Aorta (tissue), 5 donors: ENCODE measurements at places on chromosomes 5 and 9. TPM values are rescaled to one million over a fixed set of nuclear protein-coding genes. Genes with fewer than 3 reads are reported as not detected.

- no peaks in the 10 kb centered on the region for H3K4me1 ChIP-seq
- DNase-seq: no peak
- H3K27me3 ChIP-seq: no peaks in the 10 kb centered on the region
Measured at GRCh38 chr9:137404961-137405567, 17.9 kb downstream of the EXD3 start.

- H3K4me3 ChIP-seq: no peak overlapping the region
- DNase-seq: no peak
- H3K4me1 ChIP-seq: no peaks in the 10 kb centered on the region
- no peaks in the 10 kb centered on the region for H3K27me3 ChIP-seq
Measured at GRCh38 chr9:74304598-74304997, 192.5 kb upstream of the RORB start.

GRCh38 chr5:167790462-167791260, 500.8 kb upstream of the WWC1 start:
- H3K27me3 ChIP-seq: no peaks in the 10 kb centered on the region
- no peak for DNase-seq
- H3K4me1 ChIP-seq: no peaks in the 10 kb centered on the region

DNA sequence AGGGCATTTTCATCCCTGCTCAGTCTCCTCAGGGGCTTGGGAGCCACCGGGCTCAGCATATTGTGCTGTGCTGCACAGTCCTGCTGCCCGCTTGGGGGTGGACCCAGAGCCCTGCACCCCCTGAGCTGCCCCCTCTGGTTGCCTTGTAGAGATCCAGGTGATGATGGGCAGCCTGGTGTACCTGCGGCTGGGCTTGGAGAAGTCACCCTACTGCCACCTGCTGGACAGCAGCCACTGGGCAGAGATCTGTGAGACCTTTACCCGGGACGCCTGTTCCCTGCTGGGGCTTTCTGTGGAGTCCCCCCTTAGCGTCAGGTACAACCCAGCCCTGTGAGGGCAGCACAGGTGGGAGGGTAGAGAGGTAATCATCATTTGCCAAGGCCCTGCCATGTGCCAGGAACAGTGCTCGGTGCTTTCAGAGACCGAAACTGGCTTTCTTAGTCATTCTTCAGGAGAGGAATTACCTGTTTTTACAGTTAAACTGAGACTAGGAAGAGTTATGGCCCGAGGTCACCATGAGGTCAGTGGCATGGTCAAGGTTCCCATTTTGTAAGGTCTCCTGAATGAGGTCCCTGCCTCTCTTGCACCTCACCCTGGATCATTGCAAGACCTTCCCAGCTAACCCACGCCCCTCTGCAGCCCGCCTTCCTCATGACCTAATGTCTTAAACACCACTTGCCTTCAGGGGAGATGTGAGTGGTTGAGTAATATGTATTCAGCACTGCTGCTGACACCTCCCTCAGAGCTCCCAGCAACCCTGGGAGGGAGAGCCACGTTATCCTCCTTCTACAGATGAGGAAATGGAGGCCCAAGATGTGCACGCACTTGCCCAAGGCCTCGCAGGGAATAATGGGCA, 7.5 kb downstream of the NHP2 start:
- no peaks in the 10 kb centered on the region for H3K27me3 ChIP-seq
- H3K27ac ChIP-seq: no peak overlapping the region
- H3K36me3 ChIP-seq: peaks cover 8% of the 10 kb centered on the region
- peak; percentile 82 for DNase-seq
- no peaks in the 10 kb centered on the region for H3K4me1 ChIP-seq

GRCh38 chr5:151078490-151079262, 2.2 kb downstream of the TNIP1 start:
- H3K4me3 ChIP-seq: no peak overlapping the region
- DNase-seq: no peak

GRCh38 chr5:154368041-154368800, 77.6 kb upstream of the SAP30L start:
- peaks cover 6% of the 10 kb centered on the region for H3K4me1 ChIP-seq
- H3K27me3 ChIP-seq: no peaks in the 10 kb centered on the region
- H3K4me3 ChIP-seq: no peak overlapping the region
- DNase-seq: no peak
- H3K36me3 ChIP-seq: no peaks in the 10 kb centered on the region

- H3K4me3 ChIP-seq: no peak overlapping the region
- H3K4me1 ChIP-seq: no peaks in the 10 kb centered on the region
- H3K27ac ChIP-seq: no peak overlapping the region
- H3K36me3 ChIP-seq: no peaks in the 10 kb centered on the region
- no peaks in the 10 kb centered on the region for H3K27me3 ChIP-seq
- DNase-seq: no peak
Measured at GRCh38 chr5:145473042-145473642, 362.0 kb downstream of the PRELID2 start.

DNA sequence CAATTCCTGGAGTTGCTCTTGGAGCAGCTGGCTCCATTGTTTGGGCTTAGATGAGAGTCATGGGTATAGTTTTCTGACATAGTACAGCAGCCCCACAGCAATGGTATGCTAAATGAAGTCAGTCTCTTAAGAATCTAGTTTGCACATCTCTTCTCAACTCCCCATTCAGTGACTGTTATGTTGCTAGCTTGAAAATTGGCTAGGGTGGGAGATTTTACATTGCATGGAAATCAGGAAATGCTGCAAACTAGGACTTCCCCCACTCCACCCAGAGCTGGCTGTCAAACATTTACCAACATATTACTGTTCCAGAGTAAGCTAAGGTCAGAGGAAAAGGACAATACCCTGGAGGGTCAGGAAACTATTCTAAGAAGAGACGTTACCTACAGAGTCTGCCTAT, 17.6 kb upstream of the FCHO2 start:
- H3K27me3 ChIP-seq: no peaks in the 10 kb centered on the region
- DNase-seq: no peak
- H3K4me3 ChIP-seq: no peak overlapping the region
- no peaks in the 10 kb centered on the region for H3K4me1 ChIP-seq

- no peak overlapping the region for H3K4me3 ChIP-seq
- no peaks in the 10 kb centered on the region for H3K4me1 ChIP-seq
- H3K27me3 ChIP-seq: no peaks in the 10 kb centered on the region
- H3K27ac ChIP-seq: no peak overlapping the region
- DNase-seq: no peak
Measured at GRCh38 chr5:37490931-37491330, 111.8 kb downstream of the WDR70 start.

OR1J2 gene
- total RNA-seq: not detected

DNA sequence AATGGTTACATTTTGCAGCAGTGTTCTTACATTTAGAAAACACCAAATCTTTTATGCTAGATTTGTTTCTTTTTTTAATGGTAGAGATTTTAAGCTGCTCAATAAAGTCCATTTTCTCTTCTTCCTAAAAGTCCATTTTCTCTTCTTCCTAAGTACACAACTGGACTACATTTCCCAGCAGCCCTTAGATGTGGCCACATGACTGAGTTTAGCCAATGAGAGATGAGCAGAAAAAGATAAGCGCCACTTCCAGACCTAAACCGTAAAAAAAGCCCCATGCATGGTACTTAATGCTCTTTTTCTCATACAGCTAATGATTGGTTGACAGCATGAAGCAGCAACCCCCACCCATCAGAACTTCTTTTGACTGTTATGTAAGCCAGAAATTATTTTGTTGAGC, 206.7 kb downstream of the FAM114A2 start:
- no peak for DNase-seq
- H3K27ac ChIP-seq: no peak overlapping the region
- H3K4me3 ChIP-seq: no peak overlapping the region
- H3K4me1 ChIP-seq: no peaks in the 10 kb centered on the region
- no peaks in the 10 kb centered on the region for H3K36me3 ChIP-seq
- peaks cover 2% of the 10 kb centered on the region for H3K27me3 ChIP-seq

- no peak for DNase-seq
- H3K36me3 ChIP-seq: no peaks in the 10 kb centered on the region
- no peaks in the 10 kb centered on the region for H3K27me3 ChIP-seq
- no peak overlapping the region for H3K4me3 ChIP-seq
- H3K27ac ChIP-seq: no peak overlapping the region
Measured at GRCh38 chr5:175347027-175347426, 97.0 kb downstream of the DRD1 start.

- no peak overlapping the region for H3K4me3 ChIP-seq
- no peaks in the 10 kb centered on the region for H3K36me3 ChIP-seq
- H3K27ac ChIP-seq: no peak overlapping the region
- H3K27me3 ChIP-seq: no peaks in the 10 kb centered on the region
Measured at GRCh38 chr5:58266402-58266801, 193.5 kb downstream of the PLK2 start.

DNAI1 gene
- total RNA-seq: not detected

PHYKPL gene
- 164 TPM for total RNA-seq

DNA sequence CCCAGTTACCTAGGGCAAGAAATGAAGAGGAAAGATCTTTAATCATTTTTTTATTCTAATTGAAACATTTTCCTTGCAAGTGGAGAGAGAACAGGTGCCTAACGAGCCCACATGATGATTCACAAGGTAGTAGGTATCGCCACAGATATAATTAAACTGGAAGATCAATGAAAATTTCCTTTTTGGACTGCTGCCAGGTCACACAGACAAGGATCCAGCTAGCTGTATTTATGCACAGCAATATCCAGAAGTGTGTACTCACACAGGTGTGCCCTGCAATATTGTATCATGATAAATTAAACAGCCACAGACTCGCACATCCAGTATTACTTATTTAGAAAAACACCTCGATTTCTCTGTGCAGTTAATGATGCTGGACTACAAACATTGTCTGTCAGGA, 294.0 kb upstream of the SMARCA2 start:
- no peak for DNase-seq
- H3K4me1 ChIP-seq: no peaks in the 10 kb centered on the region
- H3K4me3 ChIP-seq: no peak overlapping the region
- no peaks in the 10 kb centered on the region for H3K27me3 ChIP-seq

PCDHGC3 gene
- total RNA-seq: 67.3 TPM

DNA sequence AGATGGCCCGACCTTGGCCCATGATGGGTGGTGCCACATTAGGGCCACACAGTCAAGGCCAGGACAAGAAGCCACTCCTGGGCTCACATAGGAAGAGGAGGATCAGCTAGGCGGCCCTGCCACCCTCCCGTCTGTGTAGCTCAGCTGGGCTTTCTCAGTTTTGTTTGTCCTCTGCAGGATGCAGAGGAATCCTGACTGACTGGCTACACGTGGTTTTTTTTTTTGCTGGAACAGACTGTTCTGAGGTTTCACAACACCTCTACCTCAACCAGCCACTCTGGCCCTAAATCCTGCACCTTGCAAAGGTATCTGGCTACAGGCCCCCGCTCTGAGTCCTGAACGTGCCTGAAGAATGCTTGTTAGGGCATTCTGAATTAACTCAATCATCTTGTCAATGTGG, 88.3 kb upstream of the MSX2 start:
- no peak overlapping the region for H3K27ac ChIP-seq
- no peaks in the 10 kb centered on the region for H3K27me3 ChIP-seq
- no peaks in the 10 kb centered on the region for H3K4me1 ChIP-seq
- no peak overlapping the region for H3K4me3 ChIP-seq

IL31RA gene
- 3.7 TPM for total RNA-seq

GRCh38 chr5:69449511-69449910, 34.6 kb downstream of the MARVELD2 start:
- no peak overlapping the region for H3K4me3 ChIP-seq
- H3K27me3 ChIP-seq: no peaks in the 10 kb centered on the region
- H3K36me3 ChIP-seq: no peaks in the 10 kb centered on the region
- H3K27ac ChIP-seq: no peak overlapping the region
- H3K4me1 ChIP-seq: no peaks in the 10 kb centered on the region
- DNase-seq: no peak

- no peak for DNase-seq
- no peaks in the 10 kb centered on the region for H3K27me3 ChIP-seq
- no peak overlapping the region for H3K27ac ChIP-seq
- no peaks in the 10 kb centered on the region for H3K36me3 ChIP-seq
- no peak overlapping the region for H3K4me3 ChIP-seq
- H3K4me1 ChIP-seq: no peaks in the 10 kb centered on the region
Measured at GRCh38 chr5:111408817-111409216, 103.5 kb downstream of the STARD4 start.

SPATA31A3 gene
- not detected for total RNA-seq

- H3K4me1 ChIP-seq: no peaks in the 10 kb centered on the region
- peaks cover 2% of the 10 kb centered on the region for H3K36me3 ChIP-seq
- no peaks in the 10 kb centered on the region for H3K27me3 ChIP-seq
- H3K27ac ChIP-seq: no peak overlapping the region
Measured at GRCh38 chr9:6977761-6978160, 220.0 kb downstream of the KDM4C start.

DNA sequence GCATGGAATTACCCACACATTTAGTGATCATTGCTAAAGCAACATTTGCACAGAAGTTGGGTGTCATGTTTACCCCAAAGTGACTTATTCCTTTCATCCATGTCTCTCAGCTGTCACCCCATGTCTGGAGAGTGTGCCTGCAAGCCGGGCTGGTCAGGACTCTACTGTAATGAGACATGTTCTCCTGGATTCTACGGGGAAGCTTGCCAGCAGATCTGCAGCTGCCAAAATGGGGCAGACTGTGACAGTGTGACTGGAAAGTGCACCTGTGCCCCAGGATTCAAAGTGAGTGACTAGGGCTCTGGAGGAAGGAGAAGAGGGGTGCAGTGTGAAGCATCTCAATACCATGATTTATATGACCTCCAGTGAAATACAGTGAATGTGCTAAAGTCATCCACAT, 99.9 kb upstream of the PRRC1 start:
- H3K27me3 ChIP-seq: no peaks in the 10 kb centered on the region
- no peaks in the 10 kb centered on the region for H3K4me1 ChIP-seq
- H3K27ac ChIP-seq: no peak overlapping the region
- no peaks in the 10 kb centered on the region for H3K36me3 ChIP-seq

HRH2 gene
- total RNA-seq: 15.3 TPM

KIF24 gene
- total RNA-seq: 0.78 TPM

GRCh38 chr5:117220730-117221129, 646.1 kb upstream of the SEMA6A start:
- no peaks in the 10 kb centered on the region for H3K4me1 ChIP-seq
- H3K36me3 ChIP-seq: no peaks in the 10 kb centered on the region
- DNase-seq: no peak
- no peak overlapping the region for H3K4me3 ChIP-seq

- no peak overlapping the region for H3K4me3 ChIP-seq
- no peaks in the 10 kb centered on the region for H3K27me3 ChIP-seq
- no peak for DNase-seq
Measured at GRCh38 chr5:196350-196749, 5.1 kb downstream of the LRRC14B start.

DNA sequence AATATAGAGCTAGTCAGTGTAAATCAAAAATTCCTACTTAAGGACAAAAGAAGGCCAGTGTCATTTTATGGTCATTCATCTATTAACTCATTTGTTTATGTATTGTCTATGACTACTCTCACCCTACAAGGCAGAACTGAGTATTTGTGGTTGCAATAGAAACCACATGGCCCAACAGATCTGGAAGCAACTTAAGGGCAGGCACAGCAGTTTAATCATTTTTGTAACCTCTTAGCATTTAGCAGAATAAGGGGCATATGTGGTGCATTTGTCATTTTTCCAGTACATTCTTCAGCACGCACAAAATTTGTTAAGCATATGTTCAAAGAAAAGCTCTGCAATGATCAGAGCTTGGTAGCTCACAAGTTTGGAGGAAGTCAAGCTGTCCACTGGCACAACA, 1.1 kb downstream of the FKBP15 start:
- no peaks in the 10 kb centered on the region for H3K36me3 ChIP-seq
- DNase-seq: no peak
- H3K27me3 ChIP-seq: no peaks in the 10 kb centered on the region
- H3K27ac ChIP-seq: no peak overlapping the region
- H3K4me1 ChIP-seq: peaks cover 13% of the 10 kb centered on the region

MEIKIN gene
- total RNA-seq: 1.2 TPM

HAVCR2 gene
- 21.6 TPM for total RNA-seq

GRCh38 chr5:40939753-40940152, 30.5 kb downstream of the C7 start:
- H3K27ac ChIP-seq: no peak overlapping the region
- DNase-seq: no peak
- no peaks in the 10 kb centered on the region for H3K27me3 ChIP-seq
- H3K4me1 ChIP-seq: no peaks in the 10 kb centered on the region
- H3K36me3 ChIP-seq: no peaks in the 10 kb centered on the region
- no peak overlapping the region for H3K4me3 ChIP-seq

NR5A1 gene
- not detected for total RNA-seq

OXCT1 gene
- total RNA-seq: 32.1 TPM

BAAT gene
- not detected for total RNA-seq
